Suppressor macrophage (primary cell): ENCODE measurements at places on chromosomes 7 and 10.

DNA sequence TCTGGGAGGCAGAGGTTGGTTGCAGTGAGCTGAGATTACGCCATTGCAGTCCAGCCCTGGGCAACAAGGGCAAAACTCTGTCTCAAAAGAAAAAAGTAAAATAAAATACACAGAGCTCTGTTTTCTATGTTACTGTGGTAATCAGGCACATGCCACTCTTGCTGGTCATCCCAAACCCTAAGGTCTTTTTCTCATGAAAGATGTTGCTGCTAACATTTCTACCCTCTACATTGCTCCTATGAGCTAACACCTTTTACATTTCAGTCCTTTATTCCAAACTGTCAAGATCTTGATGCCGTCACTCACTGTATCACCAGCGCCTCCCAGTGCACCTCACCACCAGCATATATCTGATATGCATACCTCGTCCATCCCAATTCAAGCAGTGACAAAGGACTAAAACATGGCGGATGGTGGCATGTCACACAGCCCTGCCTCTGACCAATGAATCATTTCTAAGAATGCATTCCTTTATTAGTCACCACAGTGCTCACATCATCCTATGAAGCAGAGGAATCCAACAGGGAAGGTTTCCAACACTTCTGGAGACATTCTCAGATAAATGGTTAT lies 4.3 kb downstream of the DAGLB start:
- no peak for DNase-seq

GRCh38 chr7:121741896-121742295 lies 131.1 kb upstream of the PTPRZ1 start:
- DNase-seq: no peak

GRCh38 chr10:96395931-96396877 lies 37.4 kb upstream of the OPALIN start:
- DNase-seq: peak; percentile 87

DNA sequence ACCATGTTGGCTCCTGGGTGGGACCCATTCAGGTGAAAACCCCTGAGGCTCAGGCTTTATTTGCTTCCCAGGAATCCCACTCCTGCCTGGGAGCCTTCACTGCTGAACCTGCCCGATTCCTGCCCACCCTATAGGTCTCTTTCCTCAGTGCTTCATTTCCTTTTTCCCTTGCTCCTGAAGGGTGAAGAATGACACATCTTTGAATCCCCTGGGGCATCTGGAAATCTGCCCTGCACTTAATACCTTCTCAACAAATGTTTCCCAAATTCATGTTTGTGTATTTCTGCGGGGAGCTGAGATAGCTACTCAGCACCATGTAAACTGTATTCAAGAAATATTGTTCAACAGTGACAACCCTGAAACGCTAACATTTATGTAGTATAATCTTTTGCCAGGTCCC lies 10.3 kb upstream of the PCBD1 start:
- DNase-seq: no peak

GRCh38 chr10:45091968-45092367 lies 91.2 kb downstream of the ZNF22 start:
- DNase-seq: no peak

GRCh38 chr10:55631071-55631654 lies 729.9 kb downstream of the ZWINT start:
- DNase-seq: peak; percentile 29

- DNase-seq: no peak
Observed at GRCh38 chr7:97018791-97019531, 5.7 kb downstream of the DLX5 start.

DNA sequence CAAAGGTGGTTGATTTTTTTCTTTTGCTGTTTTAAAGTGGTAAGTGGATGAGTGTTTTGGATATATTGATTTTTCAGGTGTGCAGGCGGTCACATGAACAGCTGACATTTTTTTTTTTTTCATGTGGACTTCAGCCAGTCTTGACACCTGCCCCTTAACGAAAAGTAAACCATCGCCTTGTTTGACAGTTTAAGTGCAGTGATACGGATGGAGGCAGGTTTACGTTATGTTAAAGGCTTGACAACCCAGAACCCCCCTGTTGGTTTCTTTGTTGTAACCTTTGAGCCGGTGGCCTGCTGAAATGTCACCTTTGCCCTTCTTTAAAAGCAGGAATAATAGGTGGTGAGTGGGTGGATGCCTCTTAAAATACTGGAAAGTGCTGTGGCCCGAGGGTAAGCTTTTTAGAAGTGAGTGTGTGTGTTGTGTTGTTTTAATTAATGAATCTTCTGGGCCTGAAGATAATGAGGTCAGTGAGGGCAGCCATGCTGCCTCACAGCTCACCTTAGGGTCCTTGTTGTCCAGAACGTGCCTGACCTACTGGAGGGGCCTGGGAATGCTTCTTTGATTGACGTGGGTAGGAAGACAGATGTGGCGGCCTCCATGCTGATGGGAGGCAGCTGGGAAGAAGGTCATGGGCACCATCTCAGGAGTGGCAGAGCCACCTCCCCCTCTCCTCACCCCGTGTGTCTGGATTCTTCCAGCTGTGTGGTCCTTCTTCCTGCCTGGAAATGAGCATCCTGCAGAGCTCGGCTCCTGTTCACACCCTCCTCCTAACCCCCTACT lies 69.8 kb downstream of the TCF7L2 start:
- DNase-seq: no peak

DNA sequence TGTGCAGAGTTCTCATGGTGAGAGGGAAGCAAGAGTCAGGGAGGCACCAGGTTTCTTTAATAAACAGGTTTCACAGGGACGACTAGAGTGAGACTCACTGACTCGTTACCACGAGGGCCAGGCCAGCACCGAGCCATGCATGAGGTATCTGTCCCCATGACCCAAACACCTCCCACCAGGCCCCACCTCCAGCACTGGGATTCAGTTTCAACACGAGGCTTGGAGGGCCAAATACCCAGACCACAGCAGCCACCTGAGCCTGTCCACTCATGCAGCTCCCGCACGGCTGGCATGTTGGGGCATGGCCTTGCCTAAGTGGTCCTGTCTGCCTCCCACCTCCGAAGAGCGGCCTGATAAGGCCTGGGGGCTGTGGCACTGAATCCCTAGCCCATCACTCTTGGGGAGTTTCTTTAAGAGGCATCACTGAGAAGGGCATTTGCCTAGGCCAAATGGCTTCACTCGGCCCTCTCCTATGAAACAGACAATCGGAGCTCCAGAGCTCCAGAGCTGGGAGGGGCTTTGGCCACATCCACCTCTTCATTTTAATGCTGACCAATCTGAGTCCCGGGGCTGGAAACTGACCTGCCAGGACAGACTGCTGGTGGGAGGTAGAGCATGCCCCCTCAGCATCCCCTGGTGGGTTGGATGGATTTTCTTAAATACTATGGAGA lies 157.8 kb downstream of the DNAJB6 start:
- no peak for DNase-seq

GRCh38 chr10:10126218-10126617 lies 891.5 kb upstream of the CELF2 start:
- DNase-seq: peak; percentile 48

DNA sequence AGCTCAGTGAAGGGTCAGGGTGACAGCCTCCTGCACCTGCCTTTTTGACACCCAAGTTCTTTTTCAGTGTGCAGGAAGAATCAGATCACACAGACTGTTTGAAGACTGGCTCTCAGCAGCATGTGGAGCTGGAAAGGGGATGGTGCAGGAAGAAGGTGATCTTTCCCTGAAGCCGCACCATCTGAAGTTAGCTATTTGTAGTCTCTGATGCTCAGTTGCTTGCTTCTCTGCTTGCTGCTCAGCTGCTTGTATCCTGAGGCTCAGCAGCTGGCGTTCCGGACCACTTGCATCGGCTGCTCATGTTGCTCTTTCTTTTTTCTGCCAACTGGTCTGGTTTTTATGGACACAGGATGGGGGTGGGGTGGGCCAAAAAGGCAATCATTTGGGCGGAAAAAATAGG lies 15.8 kb upstream of the DNMBP start:
- no peak for DNase-seq

DNA sequence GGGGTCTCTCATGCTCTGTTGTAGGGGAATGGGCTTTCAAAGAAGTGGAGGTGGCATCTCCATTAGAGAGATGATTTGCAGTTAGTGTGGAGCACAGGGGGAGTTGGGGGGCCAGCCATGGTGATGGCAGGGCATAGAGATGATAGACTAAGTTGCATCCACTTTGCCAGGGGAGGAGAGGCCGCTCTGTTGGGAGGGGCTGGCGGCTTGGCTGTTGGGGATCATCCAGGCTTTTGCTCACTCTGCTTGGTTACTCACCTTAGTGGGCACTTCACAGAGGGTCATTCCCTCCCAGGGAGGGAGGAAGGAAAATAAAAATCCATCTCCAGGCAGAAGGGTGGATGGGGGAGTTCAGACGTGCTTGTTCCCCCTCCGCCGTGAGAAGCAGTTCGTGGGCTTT lies 31.4 kb upstream of the CDH23 start:
- no peak for DNase-seq

DNA sequence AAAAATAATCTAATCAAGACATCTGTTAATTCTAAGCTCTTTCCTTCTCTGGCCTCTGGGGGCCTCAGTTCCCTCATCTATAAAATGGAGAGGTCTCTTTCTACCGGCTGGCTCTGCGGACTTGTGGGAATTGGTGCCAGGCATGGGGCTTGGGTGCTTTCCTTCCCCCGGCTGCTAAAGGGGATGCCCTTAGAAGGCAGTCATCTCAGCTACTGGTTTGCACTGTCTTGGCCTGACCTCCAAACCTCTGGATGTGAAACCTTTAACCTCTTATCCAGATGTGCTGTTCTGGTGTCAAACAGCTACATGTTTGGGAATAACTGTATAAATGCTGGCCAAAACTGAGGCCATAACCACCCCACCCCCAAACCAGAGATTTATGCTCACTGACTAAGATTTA lies 320.0 kb downstream of the RPS24 start:
- no peak for DNase-seq

DNA sequence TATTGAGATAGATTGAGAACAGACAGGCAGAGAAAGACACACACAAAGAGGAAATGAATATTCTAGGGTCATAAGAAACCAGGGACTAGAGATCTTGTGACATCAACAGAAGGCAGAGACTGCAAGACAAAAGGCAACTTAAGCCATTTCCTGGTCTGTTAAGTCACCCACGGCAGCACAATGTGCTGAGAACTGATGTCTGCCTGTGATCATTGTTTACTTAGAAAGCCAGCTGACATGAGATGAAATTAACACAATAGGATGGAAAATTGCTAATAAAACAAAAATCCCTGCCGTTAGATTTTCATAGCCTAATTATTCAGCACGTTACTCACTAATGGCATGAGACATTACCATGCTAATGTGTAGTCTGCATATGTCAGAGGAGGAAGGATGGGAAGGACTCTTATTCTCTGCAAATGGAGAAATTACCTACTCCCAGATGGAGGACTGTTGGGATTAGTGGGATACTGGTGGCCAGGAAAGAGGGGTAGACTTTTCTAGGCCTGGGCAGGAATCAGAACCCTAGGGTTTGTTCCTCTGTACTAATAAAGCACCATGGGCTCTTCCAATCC lies 191.3 kb upstream of the PODXL start:
- DNase-seq: no peak
